ENCODE measurements at places on chromosomes 6 and 20. TPM values are rescaled to one million over a fixed set of nuclear protein-coding genes. Genes with fewer than 3 reads are reported as not detected.

TXLNB gene
- total RNA-seq = 0.61 TPM

DNA sequence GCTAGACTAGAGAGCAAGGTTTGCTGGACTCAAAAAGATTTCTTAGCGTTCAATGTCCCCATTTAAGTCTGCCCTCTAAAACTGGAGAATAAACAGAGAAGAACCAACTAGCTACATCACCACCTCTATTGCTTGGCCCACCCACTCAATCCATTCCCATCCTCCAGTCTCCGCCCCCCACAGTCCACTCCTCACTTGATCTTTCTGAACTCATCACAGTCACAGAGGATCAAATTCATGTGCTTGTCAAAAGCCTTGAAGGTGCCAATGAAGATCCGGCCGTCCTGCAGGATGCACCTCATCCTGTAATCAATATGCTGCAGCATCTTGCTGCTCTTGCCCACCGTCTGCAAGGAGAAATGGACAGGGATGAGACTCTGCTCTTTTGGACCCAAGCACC lies 3.2 kb downstream of the SNRPB start:
- no peak overlapping the region for H3K27ac ChIP-seq
- peak overlapping the region; percentile 100 for H3K4me3 ChIP-seq
- DNase-seq = no peak
- peaks cover 51% of the 10 kb centered on the region for H3K4me1 ChIP-seq

DNA sequence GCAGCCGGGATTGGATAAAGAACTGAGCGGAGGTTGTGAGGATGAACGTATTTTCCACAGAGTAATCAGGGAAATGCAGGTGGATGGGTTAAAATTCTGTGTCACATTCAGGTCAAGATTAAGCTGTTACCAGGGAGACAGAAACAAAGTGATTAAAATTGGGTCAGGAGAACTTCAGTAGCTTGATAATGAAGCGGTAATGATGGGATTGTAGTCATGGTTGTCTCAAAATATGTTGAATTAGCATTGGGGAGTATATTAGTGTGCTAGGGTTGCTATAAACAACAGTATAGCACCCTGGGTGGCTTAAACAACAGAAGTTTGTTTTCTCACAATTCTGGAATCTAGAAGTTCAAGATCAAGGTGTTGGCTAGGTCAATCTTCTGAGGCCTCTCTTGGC lies 155.5 kb downstream of the GJA1 start:
- no peak overlapping the region for H3K27ac ChIP-seq
- no peak overlapping the region for H3K4me3 ChIP-seq
- peaks cover 8% of the 10 kb centered on the region for H3K4me1 ChIP-seq
- H3K36me3 ChIP-seq = no peaks in the 10 kb centered on the region

DNA sequence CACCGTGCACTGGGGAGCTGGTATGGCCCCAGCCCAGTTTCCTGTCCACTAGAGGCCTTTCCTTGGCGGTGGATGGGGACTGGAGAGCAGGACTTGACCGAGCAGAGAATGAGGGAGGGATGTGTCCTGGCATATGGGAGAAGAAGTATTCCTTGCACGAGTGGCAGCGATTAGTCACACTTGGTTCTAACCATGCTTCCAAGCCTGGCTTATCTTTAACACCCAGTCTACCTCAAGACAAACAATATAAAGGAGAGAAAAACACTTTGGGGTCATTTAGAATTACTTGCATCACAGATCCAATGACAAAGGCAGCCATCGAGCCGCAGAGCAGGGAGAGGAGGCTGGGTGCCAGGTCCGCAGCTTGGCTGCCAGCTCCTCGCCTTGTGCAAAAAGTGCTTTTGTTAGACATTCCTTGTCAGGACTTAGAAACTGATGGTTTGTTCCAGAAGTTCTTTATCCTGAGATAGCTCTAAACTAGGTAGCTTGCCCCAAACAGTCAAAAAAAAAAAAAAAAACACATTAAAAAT lies 214.9 kb upstream of the GMDS start:
- H3K36me3 ChIP-seq = no peaks in the 10 kb centered on the region
- no peak for DNase-seq
- H3K4me3 ChIP-seq = no peak overlapping the region
- no peaks in the 10 kb centered on the region for H3K27me3 ChIP-seq
- no peak overlapping the region for H3K27ac ChIP-seq
- no peaks in the 10 kb centered on the region for H3K4me1 ChIP-seq

DNA sequence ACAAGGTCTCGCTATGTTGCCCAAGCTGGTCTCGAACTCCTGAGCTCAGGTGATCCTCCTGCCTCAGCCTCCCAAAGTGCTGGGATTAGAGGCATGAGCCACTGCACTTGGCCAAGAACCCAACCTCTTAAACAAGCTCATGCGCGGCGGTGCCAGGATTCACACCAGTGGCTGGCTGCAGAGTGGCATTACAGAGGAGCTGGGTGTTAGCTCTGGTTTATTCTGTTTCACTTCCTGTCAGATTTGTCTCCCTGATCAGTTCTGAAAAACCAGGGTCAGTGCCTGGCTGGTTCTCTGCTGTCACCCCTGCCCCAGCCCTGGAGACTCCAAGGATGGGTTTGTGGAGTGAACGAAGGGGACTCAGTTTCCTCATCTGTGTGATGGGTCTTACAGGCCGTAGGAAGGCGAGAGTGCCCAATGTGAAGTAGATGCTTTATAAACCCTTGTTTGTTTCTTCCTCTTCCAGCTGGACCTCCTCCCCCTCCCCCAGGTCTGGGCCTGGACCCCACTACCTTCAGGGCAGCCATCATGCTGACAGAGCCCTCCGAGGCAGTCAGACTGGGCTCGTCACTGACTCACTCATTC lies 63.4 kb downstream of the UBE2V1 start:
- H3K4me1 ChIP-seq = peaks cover 31% of the 10 kb centered on the region
- no peak overlapping the region for H3K27ac ChIP-seq
- no peaks in the 10 kb centered on the region for H3K36me3 ChIP-seq
- no peak for DNase-seq
- no peaks in the 10 kb centered on the region for H3K27me3 ChIP-seq
- H3K4me3 ChIP-seq = no peak overlapping the region

- no peaks in the 10 kb centered on the region for H3K36me3 ChIP-seq
- no peaks in the 10 kb centered on the region for H3K27me3 ChIP-seq
- peaks cover 5% of the 10 kb centered on the region for H3K4me1 ChIP-seq
Observed at GRCh38 chr20:44601801-44602204, 19.4 kb downstream of the PKIG start.

PAX1 gene
- total RNA-seq = not detected

- no peaks in the 10 kb centered on the region for H3K36me3 ChIP-seq
- no peak for DNase-seq
- no peaks in the 10 kb centered on the region for H3K27me3 ChIP-seq
- H3K27ac ChIP-seq = peak overlapping the region; percentile 25
Observed at GRCh38 chr6:36912030-36912454, 26.3 kb downstream of the C6orf89 start.

GRCh38 chr6:50762798-50763197 lies 49.5 kb downstream of the TFAP2D start:
- peaks cover 18% of the 10 kb centered on the region for H3K27me3 ChIP-seq
- H3K27ac ChIP-seq = no peak overlapping the region
- DNase-seq = no peak
- no peak overlapping the region for H3K4me3 ChIP-seq

DNA sequence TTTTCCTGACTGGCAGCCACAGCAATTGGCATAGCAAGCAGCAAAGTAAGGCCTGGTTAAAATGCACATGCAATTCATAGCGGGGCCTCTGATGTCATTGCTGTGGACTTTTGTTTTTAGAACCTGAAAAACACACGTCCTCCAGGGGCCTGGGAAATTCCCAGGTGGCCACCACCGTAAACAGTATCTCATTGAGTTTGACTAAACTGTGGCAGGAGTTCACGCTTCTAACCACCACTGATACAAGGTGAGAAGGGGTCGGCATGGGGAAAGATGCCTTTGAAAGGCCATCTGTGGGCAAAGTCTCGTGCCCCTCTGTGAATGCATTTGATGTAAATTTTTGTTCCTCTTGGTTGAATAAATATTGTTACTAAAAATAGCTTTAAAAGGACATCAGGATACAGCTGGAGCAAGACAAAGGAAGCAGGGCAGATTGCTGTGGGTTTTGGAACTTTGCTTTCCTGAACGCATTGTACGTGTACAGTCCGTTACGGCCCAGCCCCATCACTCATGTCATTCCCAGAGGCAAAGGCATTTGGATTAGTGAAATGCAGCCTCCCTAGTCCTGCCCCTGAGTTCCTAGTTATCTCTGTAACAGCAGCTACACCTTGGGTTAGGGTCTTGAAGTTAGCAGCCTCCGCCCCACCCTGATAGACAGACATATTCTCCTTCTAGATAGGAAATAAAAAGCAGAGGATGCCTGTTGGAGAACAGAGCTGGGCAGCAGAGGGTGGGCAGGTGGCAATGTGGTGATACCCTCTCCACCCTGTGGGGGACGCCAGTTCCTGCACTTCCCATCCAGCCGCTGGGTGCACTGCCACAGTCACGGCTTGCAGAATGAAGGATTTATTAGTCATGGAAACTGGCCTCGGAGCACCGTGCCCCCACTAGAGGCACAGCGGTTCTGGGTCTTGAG lies 80.3 kb downstream of the ZDHHC14 start:
- no peak overlapping the region for H3K27ac ChIP-seq
- no peaks in the 10 kb centered on the region for H3K36me3 ChIP-seq
- H3K27me3 ChIP-seq = peaks cover 71% of the 10 kb centered on the region
- peaks cover 21% of the 10 kb centered on the region for H3K4me1 ChIP-seq
- no peak overlapping the region for H3K4me3 ChIP-seq

- no peak for DNase-seq
- no peaks in the 10 kb centered on the region for H3K36me3 ChIP-seq
- no peak overlapping the region for H3K27ac ChIP-seq
- no peak overlapping the region for H3K4me3 ChIP-seq
Observed at GRCh38 chr6:6386010-6386409, 65.5 kb upstream of the F13A1 start.
